ENCODE measurements at places on chromosomes 12 and 14. TPM values are rescaled to one million over a fixed set of nuclear protein-coding genes. Genes with fewer than 3 reads are reported as not detected.

DNA sequence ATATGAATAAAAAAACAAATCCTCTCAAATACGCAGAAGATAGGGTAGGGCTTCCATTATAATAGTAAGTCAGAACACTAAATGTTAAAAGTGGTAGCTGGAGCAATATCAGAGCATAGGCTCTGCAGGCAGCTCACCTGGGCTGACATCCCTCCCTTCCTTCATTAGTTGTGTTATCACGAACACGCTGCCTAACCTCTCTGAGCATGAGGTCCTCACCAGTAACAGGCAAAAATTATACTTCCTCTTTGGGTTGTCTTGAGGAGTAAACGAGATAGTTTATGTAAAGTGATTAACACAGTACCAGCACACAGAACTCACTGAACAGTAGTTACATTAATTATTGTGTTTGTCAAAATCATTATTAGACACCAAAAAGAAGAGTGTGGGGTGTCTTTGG lies 154.3 kb downstream of the STXBP6 start:
- no peak for DNase-seq
- H3K27ac ChIP-seq, result no peak overlapping the region
- no peak overlapping the region for H3K4me3 ChIP-seq
- no peaks in the 10 kb centered on the region for H3K36me3 ChIP-seq

GRCh38 chr14:51318813-51319597 lies 79.0 kb downstream of the TMX1 start:
- no peak overlapping the region for H3K27ac ChIP-seq
- H3K27me3 ChIP-seq, result no peaks in the 10 kb centered on the region
- DNase-seq, result no peak

DNA sequence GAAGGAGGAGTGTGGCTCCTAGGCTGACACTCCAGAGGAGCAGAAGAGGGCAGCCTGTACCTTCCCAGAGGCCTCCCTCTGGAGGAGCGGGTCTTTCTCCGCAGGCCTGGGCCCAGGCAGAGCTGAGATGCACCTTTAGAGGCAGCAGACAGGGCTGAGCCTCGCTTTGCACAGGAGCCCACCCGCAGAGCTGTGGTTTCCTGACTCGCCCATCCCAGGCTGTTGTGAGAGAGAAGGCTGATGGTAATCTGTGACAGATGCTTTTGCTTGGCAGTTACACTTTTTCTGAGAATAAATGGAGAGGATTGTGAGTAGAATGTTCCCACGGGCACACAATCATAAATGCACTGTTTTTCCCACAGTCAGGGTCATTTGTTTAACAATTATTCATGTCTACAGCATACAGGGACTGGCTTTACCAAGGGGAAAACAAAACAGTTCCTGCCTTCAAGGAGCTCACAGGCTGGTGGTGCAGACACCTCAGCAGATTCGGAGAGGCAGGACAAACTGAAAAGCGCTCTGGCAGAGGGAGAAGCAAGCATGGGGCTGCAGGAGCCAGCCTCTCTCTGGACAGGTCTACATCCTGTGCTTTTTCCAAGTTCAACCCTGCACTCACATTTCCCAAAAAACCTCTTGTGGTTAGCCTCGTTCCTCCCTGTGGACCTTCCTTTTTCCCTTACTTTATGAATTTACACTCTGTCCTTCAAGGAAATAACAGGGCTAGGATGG lies 13.9 kb downstream of the EVL start:
- peaks cover 5% of the 10 kb centered on the region for H3K4me1 ChIP-seq
- peak; percentile 71 for DNase-seq
- no peak overlapping the region for H3K4me3 ChIP-seq
- H3K36me3 ChIP-seq, result no peaks in the 10 kb centered on the region

DNA sequence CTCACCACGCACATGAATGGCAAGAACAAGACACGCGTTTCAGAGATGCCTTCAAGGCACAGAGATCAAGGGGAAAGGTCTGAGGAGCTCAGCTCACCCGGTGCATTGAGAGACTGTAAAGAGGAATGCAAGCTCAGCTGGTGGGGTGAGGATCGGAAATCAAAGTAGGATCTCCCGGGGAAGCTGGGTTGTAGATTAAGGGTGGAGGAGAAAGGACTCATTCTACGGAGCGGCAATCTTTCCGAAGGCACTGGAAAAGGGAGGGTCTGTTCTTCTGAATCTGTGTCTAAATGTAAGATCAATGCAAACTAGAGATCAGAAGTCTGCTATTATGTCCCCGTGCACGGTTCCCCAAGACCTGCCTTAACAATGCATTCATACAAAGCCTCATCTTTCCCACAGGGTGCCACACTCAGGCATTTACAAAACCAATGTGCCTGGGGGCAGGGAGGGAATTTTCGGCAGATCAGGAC lies 41.6 kb upstream of the PYGL start:
- no peak for DNase-seq
- no peak overlapping the region for H3K4me3 ChIP-seq
- H3K27me3 ChIP-seq, result no peaks in the 10 kb centered on the region
- peaks cover 10% of the 10 kb centered on the region for H3K4me1 ChIP-seq

DNA sequence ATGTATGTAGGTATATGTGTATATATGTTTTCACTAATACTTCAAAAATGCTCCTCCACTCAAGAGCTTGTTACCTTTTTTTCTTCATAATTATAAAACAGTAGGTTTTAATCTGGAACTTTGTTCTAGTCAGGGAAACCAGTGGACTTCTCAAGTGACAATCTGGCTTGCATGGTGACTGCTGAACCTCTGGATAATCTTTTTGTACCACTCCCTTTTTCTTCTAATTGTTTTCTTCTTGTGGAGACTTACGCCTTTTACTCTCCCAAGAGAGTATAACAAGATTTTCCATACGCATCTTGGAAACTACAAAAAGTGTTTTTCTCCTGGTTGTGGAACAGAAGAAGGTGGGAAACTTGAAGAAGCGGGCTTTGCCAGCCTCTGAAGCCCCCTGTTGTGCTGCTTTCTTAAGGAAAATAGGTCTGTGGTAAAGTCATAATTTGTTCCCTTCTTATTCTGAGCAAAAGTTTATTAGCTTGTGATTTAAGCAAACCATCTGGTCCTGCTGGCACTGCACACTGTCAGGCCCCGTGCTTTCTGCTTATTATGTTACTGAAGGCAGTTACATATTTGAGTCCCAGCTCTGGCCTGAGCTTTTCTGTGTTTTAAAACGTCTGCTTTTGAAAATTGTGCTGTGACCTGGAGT lies 291.8 kb downstream of the ERC1 start:
- H3K4me3 ChIP-seq, result no peak overlapping the region
- no peaks in the 10 kb centered on the region for H3K27me3 ChIP-seq
- H3K27ac ChIP-seq, result no peak overlapping the region
- no peaks in the 10 kb centered on the region for H3K36me3 ChIP-seq

GRCh38 chr14:79627058-79627457 lies 584.2 kb downstream of the DIO2 start:
- DNase-seq, result no peak
- no peak overlapping the region for H3K27ac ChIP-seq
- no peaks in the 10 kb centered on the region for H3K4me1 ChIP-seq

GRCh38 chr14:57796556-57796955 lies 69.3 kb downstream of the SLC35F4 start:
- DNase-seq, result no peak
- H3K36me3 ChIP-seq, result no peaks in the 10 kb centered on the region
- no peak overlapping the region for H3K27ac ChIP-seq
- H3K4me3 ChIP-seq, result no peak overlapping the region

DNA sequence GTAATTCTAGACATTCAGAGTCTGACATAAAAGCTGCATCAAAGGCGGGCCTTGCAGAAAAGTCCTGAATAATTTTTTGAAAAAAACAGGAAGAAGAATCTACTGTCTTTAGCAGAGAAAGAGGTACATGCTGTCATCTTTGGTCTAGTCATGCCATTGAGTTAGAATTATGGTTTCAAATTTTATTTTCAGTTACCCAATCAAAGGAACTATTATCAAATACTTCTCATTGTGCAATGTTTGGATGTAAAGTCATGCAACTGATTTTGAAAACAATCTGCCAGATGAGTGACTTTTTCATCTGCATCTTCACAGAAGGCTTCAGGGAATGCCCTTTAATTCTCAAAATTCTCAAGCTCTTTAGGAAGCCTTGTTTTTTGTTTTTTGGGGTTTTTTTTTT lies 803.5 kb downstream of the FLRT2 start:
- no peaks in the 10 kb centered on the region for H3K27me3 ChIP-seq
- H3K36me3 ChIP-seq, result no peaks in the 10 kb centered on the region
- no peak for DNase-seq
- H3K4me1 ChIP-seq, result no peaks in the 10 kb centered on the region
- H3K4me3 ChIP-seq, result no peak overlapping the region

DNA sequence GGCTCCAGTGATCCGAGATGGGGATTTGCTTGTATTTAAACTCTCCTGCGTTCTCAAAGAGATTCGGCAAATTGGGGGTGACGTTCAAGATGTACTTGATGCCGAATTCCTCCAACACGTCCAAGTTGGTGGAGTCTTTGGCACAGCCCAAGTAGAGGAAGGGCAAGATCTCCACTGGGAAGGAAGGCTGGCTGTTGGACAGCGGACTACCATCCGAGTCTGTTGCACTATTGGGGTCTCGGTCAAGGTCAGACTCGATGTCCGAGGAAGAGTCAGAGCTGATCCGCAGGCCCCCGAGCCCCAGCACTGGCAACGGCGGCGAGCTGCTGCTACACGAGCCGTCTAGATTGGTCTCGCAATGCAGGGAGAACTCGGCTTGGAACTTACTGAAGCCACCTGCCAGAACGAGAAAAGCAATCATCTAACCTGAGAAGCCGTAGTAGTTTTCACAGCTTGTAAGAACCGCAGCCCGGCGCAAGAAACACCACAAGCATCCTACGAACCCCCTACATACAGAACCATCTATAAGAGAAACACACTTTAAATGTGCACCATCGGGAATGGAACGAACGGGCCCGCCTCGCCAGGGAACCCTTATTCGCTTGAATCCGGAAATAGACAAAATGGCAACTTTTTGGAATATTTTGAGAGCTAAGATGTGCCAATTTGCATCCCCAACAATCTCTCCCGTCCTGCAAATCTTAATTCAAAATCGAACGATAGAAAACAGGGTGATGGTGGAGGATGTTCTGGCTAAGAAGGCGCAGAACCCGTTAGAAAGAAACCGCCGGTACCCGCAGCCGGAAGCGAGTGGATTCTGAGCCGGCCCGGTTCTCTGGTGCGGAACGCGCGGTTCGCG lies 1.4 kb downstream of the DUSP6 start:
- H3K4me1 ChIP-seq, result peaks cover 22% of the 10 kb centered on the region
- H3K4me3 ChIP-seq, result peak overlapping the region; percentile 36
- peaks cover 35% of the 10 kb centered on the region for H3K27me3 ChIP-seq
- DNase-seq, result no peak
- H3K27ac ChIP-seq, result no peak overlapping the region
- no peaks in the 10 kb centered on the region for H3K36me3 ChIP-seq

GRCh38 chr12:19799216-19799615 lies 359.9 kb downstream of the AEBP2 start:
- no peak overlapping the region for H3K27ac ChIP-seq
- no peaks in the 10 kb centered on the region for H3K4me1 ChIP-seq
- no peaks in the 10 kb centered on the region for H3K27me3 ChIP-seq
- no peaks in the 10 kb centered on the region for H3K36me3 ChIP-seq
- no peak for DNase-seq

GRCh38 chr12:31023271-31023724 lies 50.4 kb upstream of the DDX11 start:
- DNase-seq, result no peak
- no peaks in the 10 kb centered on the region for H3K36me3 ChIP-seq
- H3K27me3 ChIP-seq, result no peaks in the 10 kb centered on the region
- no peak overlapping the region for H3K27ac ChIP-seq

- H3K27ac ChIP-seq, result no peak overlapping the region
- peaks cover 20% of the 10 kb centered on the region for H3K4me1 ChIP-seq
- peak overlapping the region; percentile 75 for H3K4me3 ChIP-seq
Measured at GRCh38 chr12:48183876-48184548, 568 bp downstream of the CCDC184 start.

DNA sequence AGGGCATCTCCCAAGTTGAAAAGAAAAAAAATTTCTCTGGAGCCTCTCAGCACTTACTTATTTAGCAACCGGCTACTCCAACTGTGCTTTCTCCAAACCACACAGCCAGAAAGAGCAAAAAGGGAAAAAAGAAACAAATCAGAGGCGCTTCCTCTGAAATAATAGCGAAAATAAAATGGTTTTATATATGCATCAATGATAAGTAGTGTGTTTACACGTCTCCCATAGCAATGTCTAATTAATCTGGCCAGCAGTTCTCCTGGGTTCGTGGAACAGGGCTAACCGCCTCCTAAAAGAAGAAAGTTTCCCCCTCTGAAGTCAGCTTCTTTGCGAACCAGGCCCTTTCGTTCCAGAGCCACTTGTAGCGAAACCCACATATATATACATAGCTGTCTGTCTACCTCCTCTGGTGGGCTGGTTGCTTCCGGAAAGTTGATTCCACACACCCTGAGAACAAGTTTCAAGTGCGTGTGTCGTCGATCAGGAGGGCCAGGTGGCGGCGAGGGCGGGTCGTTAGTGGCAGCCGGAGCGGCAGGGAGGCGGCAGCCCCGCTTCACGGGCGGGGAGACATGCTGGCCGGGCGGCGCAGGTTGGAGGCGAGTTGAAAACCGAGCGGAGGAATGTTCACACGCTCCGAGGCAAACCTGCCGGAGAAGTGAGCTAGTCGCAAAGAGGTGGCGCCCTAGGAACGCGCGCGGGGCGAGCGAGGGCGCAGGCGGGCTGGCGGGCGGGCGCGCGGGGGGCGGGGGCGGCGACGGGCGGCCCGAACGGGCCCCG lies 2.7 kb downstream of the PTHLH start:
- peaks cover 6% of the 10 kb centered on the region for H3K4me1 ChIP-seq
- DNase-seq, result no peak
- H3K36me3 ChIP-seq, result no peaks in the 10 kb centered on the region
- H3K27ac ChIP-seq, result no peak overlapping the region

- no peaks in the 10 kb centered on the region for H3K36me3 ChIP-seq
- H3K27ac ChIP-seq, result no peak overlapping the region
- no peak overlapping the region for H3K4me3 ChIP-seq
- no peaks in the 10 kb centered on the region for H3K27me3 ChIP-seq
- no peak for DNase-seq
Measured at GRCh38 chr12:116556964-116557698, 2.0 kb upstream of the MAP1LC3B2 start.

- no peak overlapping the region for H3K27ac ChIP-seq
- peaks cover 97% of the 10 kb centered on the region for H3K27me3 ChIP-seq
- no peak for DNase-seq
Measured at GRCh38 chr12:53981634-53982565, 3.0 kb upstream of the HOXC10 start.

CRADD gene
- 7.5 TPM for total RNA-seq
